ENCODE measurements at places on chromosomes 11 and 22.

GRCh38 chr11:68974421-68975194 is 6.2 kb downstream of the MRGPRD start:
- no peak for DNase-seq

GRCh38 chr11:45423036-45423435 is 136.9 kb upstream of the SYT13 start:
- DNase-seq, result no peak

GRCh38 chr11:81787584-81788049 is 946.0 kb downstream of the FAM181B start:
- DNase-seq, result no peak

GRCh38 chr11:21485006-21485405 is 707.9 kb upstream of the ANO5 start:
- no peak for DNase-seq

DNA sequence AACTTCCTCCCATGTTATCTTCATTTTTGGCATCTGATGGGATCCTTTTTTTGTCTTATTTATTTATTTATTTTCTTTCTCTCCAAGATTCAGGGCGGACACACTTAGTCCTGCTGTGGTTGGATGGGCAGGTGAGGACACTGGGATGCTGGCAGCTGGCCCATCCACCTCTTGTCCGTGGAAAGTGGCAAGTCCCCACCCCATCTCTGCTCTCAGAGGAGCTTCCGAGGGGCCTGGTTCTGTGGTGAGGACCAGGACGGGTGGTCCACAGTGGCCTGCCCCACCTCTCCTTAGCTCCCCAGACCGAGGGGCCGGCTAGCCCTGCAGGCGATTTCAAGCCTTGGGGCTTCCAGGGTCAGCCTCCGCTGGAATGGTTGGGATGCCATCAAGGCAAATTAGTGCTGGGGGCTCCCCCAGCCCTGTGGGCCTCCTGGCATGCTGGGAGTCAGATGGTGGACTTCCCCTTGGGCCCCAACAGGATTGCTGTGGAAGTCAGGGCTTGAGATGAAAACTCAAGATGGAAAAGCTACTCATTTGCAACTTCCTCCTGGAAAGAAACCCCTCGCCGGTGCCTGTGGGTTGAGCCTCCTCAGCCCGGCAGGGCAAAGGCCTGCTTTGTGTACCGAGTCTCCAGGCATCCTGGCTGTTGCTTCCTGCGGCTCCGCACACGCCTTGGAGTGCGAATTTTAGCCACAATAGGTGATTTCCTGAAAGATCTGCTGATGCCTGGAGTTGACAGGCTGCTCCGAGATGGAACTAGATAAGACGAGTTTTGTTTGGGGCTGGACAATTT is 31.2 kb upstream of the LINC01488 start:
- no peak for DNase-seq

GRCh38 chr11:96172604-96173003 is 170.4 kb downstream of the MAML2 start:
- no peak for DNase-seq

- no peak for DNase-seq
These were observed 19.8 kb downstream of the PTDSS2 start for GRCh38 chr11:469684-470560.

- DNase-seq, result no peak
These were observed 713.9 kb downstream of the BRD1 start for GRCh38 chr22:49113758-49114157.

All from iPS DF 6.9 (cell line).